ENCODE measurements at places on chromosomes 1 and 21.

DNA sequence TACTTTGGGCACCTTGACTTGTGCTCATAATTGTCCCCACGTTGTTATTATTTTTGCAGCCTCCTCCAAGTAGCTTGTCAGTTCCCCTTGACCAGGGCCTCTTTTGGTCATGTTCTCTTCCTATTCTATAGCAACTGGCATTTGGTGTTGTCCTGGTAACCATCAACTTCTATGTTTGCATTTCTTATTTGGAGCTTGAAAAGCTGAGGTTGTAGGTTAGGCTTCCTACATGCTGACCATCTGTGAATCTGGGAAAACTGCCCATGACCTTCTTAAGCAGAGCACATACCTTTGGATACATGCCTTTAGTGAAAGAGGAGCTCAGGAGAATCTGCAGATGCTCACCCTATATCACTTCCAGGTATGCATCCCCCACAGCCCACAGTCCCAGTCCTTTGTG lies 160.8 kb downstream of the HHAT start:
- no peak for DNase-seq

DNA sequence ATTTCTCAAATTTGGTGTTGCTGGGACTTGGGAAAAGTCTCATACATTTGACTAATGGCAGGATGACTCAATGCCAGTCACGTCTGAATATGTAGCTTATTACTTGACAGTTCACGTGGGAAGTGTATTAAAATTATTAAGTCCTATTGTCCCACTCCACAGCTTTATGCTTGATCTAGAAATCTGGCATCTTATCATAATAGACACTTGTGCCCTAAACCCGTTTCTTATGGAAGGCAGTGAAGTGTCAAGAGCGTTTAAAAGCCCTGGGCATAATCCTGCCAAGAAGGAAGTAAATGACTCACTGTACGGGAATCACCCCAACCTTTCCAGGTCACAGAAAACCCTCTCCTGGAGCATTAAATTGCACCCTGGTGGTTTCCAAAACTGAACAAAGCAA lies 207.4 kb downstream of the APP start:
- DNase-seq = peak; percentile 60

- DNase-seq = peak; percentile 48
Observed at GRCh38 chr1:247681288-247681897, 1.9 kb upstream of the OR13G1 start.

DNA sequence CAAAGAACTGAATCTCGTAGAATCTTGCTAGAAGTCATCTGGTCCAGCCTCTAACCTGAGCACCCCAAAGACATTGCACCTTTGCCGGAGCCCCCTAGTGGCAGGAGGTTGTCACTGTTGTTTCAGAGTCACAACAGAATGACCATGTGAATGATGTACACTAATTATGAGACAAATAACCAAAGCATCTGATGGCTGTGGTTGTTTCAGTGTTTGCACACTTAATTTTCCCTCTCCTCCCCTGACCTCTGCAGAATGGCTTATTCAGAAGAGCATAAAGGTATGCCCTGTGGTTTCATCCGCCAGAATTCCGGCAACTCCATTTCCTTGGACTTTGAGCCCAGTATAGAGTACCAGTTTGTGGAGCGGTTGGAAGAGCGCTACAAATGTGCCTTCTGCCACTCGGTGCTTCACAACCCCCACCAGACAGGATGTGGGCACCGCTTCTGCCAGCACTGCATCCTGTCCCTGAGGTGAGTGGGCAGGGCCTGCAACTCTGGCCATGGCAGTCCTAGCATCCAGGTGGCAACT lies 26.4 kb downstream of the TRAF5 start:
- no peak for DNase-seq

DNA sequence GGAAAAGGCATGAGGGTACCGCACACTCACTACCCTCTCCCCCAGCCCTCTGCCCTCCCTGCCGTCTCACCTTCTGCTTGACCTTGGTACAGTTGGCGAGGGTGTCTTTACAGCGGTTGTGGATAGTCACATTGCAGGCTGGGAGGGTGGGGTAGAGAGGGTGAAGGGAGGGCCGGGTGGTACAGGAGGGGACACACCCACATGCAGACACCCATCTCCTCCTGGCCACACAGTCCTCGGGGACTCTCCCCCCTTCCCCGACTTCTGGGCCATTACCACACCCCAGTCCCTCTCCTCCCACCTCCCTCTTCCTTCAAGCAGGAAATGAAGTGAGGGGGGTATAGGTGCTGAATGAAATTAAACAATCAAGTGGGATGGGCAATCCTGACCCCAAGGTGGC lies 11.6 kb downstream of the ARHGEF2 start:
- DNase-seq = no peak

- peak; percentile 67 for DNase-seq
Observed at GRCh38 chr21:33036430-33037162, 10.9 kb downstream of the OLIG2 start.

GRCh38 chr1:169312084-169312954 lies 55.3 kb downstream of the NME7 start:
- DNase-seq = peak; percentile 88

DNA sequence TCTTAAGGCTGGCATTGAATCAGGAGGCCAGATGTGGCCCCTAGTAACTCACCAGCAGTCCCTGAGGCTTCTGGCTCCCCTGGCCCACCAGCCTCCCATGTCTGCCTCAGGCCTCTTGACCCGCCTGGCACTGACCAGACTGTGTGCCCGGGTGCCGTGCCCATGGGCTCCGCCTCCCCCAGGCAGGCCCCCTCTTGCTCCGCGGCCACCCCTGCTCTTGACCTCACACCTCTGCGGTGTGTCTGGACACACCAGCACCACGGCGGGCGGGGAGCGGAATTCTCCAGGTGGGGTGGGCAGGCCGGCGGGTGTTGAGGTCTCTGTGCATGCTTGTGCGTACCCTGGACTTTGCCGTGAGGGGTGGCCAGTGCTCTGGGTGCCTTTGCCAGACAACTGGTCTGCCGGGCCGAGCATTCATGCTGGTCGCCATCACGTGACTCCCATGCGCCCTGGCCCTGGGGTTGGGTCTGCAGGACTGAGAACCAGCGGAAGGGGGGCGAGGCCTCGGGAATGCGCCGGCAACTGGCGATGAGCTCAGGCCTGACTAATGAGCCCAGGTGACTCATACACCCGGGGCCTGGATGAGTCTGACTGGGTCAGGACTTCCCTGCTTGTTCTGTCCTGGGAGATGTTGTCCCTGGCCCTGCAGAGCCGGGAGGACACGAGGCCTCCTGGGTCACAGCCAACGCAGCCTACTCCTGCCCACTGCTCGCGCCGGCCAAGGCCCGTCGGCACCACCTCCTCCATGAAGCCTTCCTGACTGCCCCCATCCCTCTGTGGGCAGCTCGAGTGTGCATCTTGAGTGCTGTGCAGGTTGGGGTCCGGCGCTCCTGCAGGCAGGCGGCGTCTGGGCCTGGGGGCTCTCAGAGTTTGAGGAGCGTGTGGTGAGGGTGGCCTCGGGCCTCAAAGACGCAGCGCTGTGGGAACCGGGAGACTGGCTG lies 22.6 kb downstream of the COL18A1 start:
- peak; percentile 93 for DNase-seq

DNA sequence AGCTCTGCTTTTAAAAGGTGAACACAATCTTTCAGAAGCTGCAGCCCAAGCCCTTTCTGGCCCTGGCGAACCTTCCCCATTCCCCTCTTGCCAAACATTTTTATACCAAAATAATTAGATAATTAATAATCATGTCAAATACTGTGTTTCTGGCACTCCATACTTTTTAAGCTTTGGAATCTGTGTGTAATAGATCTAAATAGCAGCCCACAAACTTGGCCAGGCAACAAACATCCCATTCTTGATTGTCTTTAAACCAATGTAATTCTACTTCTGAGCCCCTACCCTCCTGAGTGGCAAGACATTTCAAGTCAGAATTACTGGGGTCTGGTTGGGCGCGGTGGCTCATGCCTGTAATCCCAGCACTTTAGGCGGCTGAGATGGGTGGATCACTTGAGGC lies 137.7 kb downstream of the NAV1 start:
- no peak for DNase-seq

DNA sequence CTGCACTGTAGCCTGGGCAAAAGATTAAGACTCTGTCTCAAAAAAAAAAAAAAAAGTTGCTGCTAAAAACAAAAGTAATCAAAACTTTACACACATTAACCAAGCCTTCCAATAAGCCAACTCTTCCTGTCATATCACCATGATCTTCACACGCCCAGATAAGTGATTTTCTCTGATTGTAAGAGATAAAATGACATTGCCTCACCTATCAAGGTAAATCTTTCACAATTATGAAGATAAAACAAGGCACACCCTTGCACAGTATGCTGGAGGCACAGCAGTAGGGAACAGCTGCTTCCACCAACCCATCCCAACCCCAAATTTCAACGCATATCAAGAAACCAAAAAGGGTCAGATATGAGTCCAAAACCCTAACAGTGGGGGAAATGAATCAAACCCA lies 8.8 kb upstream of the TIAM1 start:
- no peak for DNase-seq

DNA sequence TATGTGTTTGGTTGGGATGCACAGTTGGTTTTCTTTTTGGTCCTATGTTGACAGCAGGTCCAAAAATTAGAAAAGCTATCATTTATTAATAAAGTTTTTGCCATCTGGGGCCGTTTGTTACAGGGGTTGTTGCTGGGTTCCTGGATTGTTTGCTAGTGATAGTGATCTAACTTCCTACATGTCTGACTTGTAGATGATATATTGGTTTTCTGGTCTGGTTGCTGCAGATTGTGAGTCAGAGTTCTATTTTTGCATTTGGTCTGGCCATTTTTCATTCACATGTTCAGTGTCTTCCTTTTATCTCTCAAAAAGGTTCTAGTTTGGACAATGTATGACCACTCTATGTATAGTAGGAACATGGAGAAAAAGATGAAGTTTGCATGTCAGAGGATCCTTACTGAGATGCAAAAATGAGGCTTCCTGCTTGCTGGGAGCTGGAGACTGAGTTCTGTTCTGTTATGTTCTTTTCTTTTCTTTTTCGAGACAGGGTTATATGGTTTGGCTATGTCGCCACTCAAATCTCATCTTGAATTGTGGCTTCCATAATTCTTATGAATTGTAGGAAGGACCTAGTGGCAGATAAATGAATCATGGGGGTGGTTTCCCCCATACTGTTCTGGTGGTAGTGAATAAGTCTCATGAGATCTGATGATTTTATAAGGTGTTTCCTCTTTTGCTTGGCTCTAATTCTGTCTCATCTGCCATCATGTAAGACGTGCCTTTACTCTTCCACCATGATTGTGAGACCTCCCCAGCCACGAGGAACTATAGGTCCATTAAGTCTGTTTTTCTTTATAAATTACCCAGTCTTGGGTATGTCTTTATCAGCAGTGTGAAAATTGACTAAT lies 4.2 kb upstream of the NVL start:
- DNase-seq = no peak

DNA sequence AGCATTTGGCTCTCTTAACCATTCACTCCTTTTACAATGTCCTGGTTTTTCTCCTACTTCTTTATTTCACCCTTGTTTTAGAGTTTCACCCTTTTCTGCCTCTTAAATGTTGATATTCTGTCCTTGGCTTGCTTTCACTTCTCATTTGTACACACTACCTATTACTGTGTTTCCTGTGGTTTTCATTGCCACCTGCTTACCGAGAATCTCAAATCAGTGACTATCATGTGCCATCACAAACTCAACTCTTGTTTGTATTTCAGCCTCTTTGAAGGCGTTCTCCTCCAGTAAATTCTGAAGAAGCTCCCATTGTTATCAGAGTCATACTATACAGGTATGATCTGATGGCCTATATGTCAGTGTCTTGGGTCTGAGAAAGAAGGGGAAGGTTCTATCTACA lies 65.7 kb downstream of the NPHS2 start:
- DNase-seq = no peak

DNA sequence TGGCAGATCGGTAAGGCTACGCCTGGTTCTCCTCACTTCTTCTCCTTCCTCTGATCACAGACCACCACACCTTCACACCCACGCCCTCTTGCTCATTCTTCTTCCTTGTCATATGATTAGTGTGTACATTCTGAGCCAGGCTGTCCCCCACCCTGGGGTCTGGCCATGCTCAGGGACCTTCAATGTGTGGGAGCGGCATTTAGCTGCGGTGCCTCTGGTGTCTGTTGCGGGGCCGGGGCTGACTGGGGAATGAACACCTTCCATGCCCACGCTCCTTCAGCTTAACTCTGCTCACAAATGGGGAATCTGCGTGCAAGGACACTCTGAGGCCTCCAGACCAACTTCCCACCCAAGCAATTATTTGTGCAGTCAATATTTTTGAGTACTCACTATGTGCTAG lies 29.4 kb downstream of the QSOX1 start:
- DNase-seq = no peak

- no peak for DNase-seq
Observed at GRCh38 chr1:165883056-165883455, 55.6 kb downstream of the UCK2 start.

- no peak for DNase-seq
Observed at GRCh38 chr1:232678185-232678886, 48.4 kb upstream of the SIPA1L2 start.

DNA sequence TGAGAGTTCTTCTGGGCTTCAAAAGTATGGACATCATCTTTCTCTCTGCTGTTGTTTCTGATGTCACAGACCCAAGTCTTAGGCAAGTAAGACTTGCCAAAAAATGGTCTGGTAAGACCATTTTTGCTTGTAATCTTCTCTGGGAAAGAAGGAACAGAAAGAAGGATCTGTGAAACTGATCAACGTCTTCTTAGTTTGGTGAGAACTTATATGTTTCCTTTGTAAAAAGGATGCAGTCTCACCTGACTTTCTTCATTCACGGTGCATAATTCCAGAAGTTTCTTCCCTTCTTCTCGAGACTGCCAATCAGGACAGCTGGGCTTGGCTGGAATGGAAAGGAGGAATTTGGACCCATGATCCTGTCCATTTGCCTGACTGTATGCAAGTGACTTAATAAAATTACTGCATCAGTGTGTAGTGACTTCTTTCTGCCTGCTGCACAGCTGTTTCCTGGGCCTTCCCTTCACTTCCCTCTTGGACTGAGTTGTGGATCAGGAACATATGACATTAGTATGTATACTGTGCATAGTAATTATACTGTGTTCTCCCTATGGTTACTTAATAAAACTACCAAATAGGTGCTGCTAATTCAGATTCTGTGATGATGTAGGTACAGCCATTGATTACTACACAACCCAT lies 7.6 kb upstream of the DENND1B start:
- no peak for DNase-seq

- no peak for DNase-seq
Observed at GRCh38 chr21:42811960-42812359, 67.4 kb downstream of the WDR4 start.

- DNase-seq = no peak
Observed at GRCh38 chr1:169465281-169465680, 20.5 kb downstream of the SLC19A2 start.

DNA sequence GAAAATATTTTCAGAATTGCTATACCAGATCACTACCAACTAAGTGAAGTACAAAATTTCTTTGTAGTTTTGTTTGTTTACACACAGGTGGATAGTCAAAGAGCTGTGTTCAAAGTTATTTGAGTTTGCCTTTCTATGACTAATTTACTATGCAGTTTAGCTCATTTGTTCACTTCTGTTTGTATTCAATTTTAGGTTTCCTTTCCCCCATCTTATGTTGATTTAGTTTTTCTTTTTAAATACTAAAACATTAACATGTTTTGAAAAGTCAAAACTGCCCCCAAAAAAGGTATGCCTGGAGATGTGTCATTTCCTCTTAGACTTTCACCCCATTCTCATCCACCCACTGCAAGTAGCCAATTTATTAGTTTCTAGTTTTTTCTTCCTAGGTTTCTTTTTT lies 18.7 kb upstream of the RIPPLY3 start:
- DNase-seq = no peak

Data from fibroblast of pulmonary artery (primary cell).